SK-N-DZ (cell line): ENCODE measurements at places on chromosomes 4 and X.

- no peak for DNase-seq
Measured at GRCh38 chr4:17618926-17619325, 4.5 kb downstream of the MED28 start.

GRCh38 chr4:164484551-164484950 lies 269.4 kb upstream of the SMIM31 start:
- DNase-seq: no peak

DNA sequence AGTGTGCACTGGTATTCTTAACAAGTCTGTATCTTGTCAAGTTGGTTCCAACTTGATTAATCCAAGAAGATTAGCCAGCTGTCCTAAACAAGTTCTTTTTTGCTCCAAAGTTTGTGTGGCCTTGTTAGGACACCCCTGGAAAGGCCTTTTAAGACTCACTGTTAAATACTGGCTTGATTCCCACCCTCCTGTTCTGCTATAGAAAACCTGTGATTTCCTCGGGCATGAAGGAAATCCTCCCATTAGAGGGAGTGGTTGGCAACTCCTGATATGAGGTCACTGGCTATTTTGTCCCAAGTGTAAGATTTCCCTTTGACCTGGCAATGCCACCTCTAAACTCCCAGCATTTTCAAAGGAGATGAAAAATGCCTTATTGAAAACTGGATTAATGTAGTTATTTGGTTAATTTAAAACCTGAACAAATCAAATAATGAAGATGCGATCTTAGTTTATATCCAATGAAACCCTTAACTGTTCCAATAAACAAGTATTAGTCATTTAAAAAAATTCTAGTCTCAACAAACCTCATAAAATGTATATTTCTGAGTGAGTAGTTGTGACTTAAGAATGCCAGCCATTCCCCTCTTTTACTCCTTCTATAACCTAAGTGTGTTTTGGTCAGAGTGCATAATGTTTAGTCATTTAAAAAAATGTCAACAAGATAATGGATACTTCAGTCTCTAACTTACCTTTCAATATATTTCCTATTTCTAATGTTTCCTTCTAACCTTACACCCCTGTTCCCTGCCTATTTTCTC lies 94.4 kb downstream of the NPNT start:
- DNase-seq: no peak

DNA sequence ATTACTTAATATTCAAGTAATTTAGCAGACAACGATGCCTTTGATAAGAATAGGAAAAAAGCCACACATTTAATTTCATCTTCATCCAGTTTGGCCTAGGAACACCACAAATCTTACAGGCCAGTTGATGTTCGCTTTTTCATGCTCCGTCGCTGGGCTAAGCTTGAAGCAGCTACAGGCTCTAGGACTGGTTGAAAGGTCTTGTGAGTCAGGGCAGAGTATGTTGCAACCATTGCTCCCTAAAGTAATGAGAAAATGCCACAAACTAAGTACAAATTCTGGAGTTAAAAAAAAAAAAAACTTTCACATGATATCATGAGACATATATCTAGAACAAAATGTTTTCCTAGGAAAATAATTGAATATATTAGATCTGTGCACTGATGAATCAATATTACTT lies 123.8 kb downstream of the RPS6KA6 start:
- DNase-seq: no peak

DNA sequence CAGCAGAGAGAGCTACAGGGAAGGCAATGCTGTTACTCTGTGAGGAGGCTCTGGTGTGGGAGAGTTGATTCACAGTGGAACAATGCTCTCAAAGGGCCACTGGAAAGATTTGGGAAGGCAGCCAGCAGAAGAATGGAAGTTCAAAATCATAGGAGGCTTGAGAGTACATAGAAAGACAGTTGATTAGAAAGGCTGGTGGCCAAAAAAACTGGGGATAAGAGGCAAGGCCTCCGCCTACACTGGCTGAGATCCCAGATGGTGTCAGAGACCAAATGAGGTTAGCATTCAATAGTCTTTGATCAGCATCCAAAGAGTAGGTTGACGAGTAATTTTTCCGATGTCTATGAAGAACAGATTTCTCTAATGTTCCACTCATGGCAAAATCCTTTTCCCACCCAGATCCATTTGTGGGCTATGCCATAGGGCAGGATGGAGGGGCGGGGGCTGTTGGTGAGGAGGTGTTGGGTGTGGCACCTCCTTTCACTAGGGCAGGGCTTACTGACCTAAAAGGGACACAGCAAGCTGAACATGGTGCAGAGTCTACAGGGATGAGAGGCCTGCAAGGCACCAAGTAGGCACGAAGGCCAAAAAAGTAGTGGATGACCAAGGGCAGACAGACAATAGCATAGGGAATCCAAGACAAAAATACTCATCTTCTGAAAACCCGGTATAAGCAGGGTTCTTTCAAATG lies 15.1 kb downstream of the TEC start:
- DNase-seq: no peak

- DNase-seq: no peak
Measured at GRCh38 chrX:42079968-42080367, 156.6 kb upstream of the CASK start.

GRCh38 chr4:30837861-30838260 lies 117.7 kb downstream of the PCDH7 start:
- DNase-seq: no peak

DNA sequence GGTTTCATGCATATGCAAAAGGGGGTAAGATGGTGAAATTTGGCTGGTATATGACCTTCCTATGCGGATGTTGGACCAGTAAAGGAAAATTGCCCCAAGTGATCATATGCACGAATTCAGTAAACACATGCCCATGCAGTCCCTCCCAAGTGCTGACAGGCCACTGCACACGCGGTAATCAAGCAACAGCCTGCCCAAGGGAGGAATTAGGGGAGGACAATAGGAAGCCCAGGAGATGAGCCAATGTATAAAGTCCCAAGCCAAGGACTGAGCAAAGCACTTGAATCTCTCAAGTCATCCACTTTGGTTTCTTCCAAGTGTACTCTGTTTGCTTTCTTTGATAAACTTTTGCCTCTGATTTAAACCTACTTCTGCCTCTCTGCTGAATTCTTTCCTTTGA lies 21.1 kb downstream of the MAGEB16 start:
- DNase-seq: no peak

- no peak for DNase-seq
Measured at GRCh38 chr4:146450524-146450923, 71.2 kb downstream of the SLC10A7 start.

DNA sequence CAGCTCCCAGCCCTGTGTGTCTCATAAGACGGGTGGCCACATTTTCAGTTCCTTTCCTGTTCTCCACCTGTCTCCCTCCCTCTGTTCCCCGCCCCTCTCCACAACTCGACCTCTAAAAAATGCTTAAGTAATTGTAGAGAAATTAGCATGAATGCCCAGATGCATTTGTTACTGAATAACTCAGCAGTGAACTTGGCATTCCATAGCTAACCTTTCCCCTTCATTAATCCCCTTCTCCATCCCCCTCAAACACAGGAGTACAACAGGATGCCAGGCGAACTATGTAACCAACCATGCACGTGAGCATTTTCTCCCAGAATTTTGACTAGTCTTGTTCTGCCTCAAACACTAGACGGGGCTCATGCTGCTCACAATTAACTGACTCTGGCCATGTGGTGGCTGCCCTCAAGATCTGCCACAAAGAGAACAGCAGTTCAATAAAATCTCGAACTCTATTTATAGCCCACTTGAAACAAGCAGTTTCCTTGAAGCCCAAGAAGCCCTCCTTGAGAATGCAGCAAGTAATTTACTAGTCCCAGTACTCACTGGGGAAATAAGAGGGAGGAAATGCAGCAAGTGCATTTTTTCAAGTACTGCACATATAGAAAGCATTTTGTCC lies 351.2 kb downstream of the ARHGAP24 start:
- peak; percentile 47 for DNase-seq

DNA sequence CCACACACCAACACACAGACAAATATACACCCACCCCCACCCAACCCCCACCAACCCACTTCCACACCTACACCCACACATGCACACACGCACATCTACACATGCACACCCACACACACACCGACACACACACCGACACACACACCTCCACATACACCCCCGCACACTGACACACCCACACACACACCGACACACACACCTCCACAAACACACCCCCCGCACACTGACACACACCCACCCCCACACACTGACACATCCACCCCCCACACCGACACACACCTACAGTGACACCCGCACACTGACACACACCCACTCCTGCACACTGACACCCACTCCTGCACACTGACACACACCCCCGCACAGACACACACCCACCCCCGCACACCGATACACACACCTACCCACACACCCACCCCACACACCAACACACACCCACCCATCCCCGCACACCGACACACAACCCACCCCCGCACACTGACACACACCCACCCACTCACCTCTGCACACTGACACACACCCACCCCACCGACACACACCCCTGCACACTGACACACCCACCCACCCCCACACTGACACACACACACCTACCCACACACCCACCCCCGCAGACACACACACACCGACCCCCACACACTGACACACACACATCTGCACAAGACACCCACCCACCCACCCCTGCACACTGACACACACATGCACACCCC lies 31.1 kb downstream of the FGFRL1 start:
- no peak for DNase-seq

DNA sequence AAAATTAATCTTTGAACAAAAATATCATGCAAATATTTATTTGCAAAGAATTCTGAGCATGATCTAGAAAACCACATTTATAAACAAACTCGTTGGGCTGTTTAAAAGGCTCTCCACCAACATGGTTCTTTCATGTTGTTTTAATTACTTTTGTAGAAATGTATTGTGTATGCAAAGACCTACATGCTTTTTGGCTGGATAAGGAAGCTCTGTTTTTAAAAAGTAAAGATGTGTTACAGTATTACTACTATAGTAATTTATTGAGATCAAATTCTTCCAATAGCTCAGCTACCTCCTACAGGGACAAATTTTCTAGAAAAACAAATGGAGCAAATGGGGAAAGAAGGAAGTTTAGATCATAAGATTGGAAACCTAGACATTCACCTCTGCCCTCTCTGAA lies 177.5 kb upstream of the TTC29 start:
- DNase-seq: no peak

- DNase-seq: no peak
Measured at GRCh38 chr4:172838111-172838510, 330.5 kb upstream of the GALNT7 start.

DNA sequence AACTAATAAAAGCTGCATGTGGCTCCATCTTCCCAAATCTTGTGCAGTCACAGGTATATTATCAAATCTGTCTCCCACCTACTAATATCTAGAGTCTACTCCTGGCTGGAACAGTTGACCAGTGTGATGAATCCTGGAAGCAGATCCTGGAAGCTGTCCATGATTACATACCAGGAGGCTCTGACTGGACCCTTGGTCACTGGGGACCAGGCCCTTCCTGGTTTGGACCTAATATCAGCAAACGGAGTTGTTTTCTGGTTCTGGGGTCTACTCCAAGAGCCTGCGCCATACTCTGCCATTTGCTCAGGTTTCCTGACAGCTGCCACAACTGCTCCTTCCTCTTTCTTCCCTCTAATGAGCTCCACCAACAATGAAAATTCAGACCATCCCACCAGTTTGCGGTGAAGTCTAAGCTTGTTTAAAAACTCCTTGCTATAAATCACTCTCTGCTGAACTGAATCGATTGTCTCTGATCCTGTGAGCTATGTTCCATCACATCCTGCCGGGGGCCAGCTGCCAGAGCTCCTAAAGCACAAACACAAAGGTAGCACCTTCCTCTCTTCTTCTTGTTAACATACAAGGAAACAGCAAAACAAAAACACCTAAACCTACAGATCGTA lies 114.2 kb downstream of the PALLD start:
- no peak for DNase-seq

GRCh38 chr4:42281324-42282020 lies 115.8 kb upstream of the SHISA3 start:
- DNase-seq: no peak

DNA sequence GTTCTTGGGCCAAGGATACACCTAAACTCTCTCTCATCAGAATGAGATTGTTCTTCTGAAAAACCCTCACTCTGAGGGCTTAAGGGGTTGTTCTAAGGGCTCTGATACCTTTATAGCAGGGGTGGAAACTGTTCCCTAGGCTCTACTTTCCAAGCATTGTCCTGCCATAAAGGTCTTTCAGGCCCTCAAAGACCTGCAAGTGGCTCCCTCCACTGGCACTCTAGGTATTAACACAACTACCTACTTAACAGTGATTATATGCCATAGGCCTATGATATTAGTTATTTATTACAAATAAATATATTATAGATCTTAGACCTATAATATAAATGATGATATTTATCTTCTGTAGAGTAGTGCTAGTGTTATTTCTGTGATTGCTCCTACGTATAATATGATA lies 473.7 kb upstream of the RPS6KA3 start:
- no peak for DNase-seq

DNA sequence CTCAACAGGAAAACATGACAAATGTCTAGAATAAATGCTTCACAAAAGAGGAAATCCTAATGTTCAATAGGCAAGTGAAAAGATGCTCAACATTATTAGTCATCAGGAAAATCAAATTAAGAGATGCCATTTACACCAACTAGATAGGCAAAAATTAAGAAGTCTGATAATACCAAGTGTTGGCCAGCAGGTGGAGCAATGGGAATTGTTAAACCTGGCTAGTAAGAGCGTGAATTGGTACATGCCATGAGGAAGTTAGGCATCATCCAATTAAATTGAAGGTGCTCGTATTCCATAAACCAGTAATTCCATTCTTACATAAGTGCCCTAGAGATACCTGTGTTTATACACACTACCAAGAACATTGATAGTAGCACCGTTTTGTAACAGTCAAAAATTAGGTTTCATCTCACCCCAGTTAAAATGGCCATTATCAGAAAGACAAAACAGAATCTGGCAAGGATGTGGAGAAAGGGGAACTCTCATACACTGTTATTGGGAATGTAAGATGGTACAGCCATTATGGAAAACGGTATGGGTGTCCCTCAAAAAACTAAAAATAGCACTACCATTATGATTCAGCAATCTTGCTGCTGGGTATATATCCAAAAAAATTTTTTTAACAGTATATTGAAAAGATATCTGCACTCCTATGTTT lies 14.0 kb upstream of the ZCCHC18 start:
- DNase-seq: peak; percentile 61

- no peak for DNase-seq
Measured at GRCh38 chrX:118239178-118239870, 106.6 kb upstream of the WDR44 start.

DNA sequence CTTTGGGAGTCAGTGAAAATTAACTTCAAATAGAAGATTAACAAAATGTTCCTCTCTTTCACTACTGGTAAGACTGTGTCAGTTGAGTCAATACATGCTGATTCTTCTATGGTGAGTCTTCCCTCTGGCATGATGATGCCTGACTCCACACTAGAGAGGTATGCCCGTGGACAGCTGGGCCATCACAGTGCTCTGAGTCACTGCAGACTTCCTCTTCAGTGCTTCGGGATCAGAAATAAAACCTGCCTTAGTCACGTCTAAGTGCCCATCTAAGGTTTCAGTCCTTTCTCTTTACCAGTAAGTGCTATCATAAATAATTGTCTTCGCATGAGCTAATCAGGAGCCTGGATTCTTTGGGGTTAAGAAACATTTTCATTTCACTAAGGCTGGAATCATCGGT lies 1.6 kb upstream of the ASB5 start:
- DNase-seq: no peak

- no peak for DNase-seq
Measured at GRCh38 chr4:168487282-168488035, 7.2 kb upstream of the DDX60L start.

- DNase-seq: no peak
Measured at GRCh38 chr4:15340332-15340731, 87.5 kb upstream of the C1QTNF7 start.
